ENCODE measurements at places on chromosomes 1 and 21.

DNA sequence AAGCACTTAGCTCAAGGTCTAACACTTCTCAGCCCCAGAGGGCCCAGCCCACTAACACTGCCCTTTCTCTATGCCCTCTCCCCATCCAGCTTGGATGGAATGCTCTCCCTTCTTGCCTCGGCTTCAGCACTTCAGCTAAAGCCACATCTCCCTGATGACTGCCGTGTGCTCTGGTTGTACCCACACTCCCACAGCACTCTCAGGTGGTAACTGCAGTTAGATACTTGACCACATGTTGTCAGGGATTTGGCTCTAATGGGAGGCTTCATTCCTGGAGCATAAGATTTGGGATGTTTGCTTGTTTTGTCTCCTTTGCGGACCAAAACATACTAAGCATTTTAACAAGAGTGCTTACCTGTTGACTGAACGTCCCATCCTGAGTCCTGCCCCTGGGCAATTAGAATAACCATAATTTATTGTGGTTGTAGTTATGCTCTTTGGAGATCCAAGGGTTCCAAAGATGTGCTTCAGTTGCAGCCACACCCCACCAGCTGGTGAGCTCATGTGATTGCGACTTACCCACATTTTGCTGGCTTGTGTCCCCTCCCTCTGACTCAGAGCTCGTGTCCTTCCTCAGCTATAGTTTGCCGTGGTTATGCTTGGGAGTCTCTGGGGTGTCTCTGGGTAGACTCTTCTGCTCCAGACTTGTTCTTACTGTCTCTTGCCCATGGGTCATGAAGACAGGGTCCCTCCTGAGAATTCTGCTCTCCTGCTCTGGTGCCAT, 7.7 kb upstream of the SLC26A9 start:
- DNase-seq = no peak

- DNase-seq = no peak
Measured at GRCh38 chr1:157199421-157199755, 61.2 kb upstream of the ETV3 start.

DNA sequence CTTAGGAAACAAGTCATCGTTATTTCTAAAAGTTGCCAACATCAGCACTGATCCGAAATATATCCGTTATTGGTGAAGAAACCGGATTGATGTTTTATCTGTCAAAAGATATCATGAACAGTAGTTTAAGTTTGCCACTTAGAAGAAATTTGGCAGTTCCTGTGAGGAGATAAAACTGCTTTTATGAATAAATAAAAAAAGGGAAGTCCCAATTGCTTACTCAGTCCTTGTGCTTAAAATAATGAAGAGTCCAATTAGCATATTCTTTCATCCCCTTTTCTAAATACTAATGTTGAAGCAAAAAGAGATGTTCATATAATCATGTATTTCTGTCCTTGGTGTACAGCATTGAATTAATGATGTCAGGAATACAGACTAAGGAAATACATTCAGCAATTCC, 164.6 kb downstream of the NCAM2 start:
- DNase-seq = no peak

- no peak for DNase-seq
Measured at GRCh38 chr1:65471861-65472332, 51.4 kb downstream of the LEPR start.

DNA sequence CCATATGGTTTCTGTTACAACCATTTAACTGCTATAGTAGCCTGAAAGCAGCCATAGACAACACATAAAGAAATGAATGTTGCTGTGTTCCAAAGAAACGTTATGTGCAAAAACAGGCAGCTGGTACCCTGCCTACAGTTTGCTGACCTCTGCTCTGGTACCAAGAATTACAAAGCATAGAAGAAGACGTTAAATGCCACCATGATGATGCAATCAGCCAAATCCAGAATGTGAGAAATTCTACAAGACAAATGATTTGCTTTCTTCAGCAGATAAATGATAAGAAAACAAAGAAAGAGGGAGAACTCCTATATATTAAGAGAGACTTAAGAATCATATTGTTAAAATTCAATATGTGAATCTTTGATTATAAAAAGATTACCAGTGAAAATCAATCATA, 97.8 kb upstream of the PDE4B start:
- DNase-seq = no peak

- DNase-seq = peak; percentile 31
Measured at GRCh38 chr1:51044834-51045233, 57.2 kb upstream of the C1orf185 start.

GRCh38 chr1:159092036-159092760, 15.6 kb upstream of the AIM2 start:
- DNase-seq = peak; percentile 71

GRCh38 chr1:168623003-168623828, 46.8 kb downstream of the XCL1 start:
- peak; percentile 53 for DNase-seq

- DNase-seq = no peak
Measured at GRCh38 chr1:25643929-25644328, 27.3 kb downstream of the MAN1C1 start.

DNA sequence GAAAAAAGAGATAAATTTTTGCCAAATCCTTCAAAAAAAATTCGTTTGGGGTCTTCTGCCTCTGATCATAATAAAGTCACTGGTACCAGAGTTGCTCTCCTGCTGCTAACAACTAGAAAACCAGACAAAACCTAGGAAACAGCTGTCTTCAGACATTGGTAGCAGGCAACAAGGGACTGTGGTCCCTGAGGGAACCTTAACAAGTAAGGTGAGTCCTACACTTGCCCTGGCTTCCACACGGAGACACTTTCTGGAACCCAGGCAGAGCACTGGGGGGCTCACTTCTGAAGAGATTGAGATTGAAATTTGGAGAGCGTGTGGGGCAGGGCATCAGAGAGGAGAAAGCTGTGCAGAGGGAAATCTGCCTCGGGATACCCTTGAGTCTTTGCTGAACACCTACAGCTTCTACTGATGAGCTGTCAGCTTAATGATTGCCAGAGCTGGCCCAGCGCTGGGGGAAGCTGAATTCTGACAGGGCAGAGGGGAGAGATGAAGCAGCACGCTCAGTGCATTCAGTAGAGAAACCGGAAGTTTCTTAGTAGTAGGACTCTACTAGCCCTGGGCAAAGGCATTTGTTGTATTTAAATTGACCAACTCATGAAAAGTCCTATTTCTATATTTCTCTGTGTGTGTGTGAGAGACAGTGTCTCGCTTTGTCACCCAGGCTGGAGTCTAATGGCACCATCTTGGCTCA, 18.5 kb upstream of the FAM89A start:
- peak; percentile 85 for DNase-seq

- DNase-seq = no peak
Measured at GRCh38 chr1:47410068-47410455, 6.0 kb upstream of the FOXE3 start.

GRCh38 chr1:233015965-233016364, 65.6 kb downstream of the NTPCR start:
- no peak for DNase-seq

DNA sequence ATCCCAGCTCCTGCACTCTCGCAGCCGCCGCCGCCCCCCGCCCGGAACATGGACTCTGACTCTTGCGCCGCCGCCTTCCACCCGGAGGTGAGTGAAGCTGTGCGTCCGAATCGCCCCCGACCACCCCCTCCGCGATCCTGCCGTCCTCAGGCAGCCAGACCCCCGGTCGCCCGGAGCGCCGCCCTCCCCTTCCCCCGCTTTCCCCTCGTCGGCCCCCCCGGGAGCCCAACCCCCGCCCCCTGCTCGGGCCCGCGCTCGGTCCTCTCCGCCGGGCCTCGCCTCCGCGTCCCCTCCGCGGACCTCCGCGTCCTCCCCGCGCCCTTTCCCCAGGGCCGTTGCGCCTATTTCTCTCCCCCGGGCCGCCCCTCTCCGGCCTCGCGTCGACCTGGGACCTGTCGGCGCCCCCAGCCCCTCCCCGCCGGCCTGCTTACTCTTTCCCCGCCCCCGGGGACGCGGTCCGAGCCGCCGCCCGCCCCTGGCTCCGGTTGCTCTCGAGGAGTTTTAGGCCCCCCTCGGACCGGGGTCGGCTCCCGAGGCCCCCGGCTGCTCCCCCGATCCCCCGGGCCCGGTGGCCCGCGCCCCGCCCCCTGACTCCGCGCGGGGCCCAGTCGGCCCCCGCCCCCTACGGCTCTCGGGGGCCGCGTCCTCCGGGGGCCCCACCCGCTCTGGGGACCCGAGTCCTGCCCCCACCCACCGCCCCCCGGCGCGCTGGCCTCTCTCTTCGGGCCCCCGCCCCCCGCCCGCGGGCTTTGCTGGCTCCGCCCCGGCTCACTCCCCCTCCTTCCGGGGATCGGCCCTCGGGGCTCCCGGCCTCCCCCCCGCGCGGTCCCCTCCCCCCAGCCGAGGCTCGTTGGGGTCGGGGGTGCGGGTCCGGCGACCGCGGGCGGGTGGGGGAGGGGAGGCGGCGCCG, 743 bp downstream of the PHF13 start:
- no peak for DNase-seq

DNA sequence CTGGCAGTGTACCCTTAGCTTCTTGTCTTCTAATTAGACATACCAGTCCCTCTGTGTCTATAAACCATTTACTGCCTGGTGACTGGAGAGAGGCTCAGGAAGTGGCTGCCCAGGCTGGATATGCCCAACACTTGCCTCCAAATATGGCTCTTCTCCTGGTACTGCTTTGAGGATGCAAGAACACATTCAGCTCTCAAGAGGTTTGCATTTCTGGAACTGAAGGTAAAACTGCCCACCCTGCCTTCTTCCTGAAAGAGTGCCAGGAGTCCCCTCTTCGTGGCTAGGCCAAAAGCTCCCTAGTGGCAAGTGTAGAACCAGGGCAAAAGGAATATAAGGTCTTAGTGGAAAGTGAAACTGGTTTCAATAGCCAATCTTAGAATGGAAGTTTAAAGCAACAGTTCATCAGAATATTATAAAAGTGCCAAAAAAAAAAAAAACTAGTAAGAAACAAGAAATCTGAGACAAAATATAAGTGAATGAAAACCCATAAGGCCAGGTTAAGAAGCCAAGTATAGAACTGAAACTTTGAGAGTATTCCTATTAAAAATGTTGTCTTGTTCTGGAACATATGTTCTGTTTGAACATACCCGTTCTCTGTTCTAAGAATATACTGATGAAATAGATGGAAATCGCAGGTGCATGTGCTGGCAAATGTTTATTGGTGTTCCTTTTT, 77.2 kb upstream of the CTTNBP2NL start:
- DNase-seq = no peak

- DNase-seq = no peak
Measured at GRCh38 chr21:36132696-36133095, 2.2 kb upstream of the CBR3 start.

DNA sequence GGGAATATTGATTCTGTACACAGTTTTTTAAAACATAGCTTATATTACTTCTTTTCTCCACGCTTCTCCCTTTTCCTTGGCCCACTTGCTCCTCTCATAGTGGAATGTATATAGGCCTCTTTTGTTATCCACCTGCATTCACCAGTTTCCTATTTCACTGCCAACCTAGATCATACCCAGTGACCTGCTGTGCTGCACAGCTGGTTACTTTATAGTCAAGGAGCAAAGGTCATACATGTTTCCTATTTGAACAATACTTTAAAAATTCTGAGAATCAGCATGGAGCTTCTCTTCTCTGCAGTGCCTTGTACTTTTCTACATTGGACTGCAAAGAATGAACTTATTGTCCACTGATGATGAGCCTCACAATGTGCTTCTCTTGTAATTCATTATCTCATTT, 4.3 kb upstream of the SLC35D1 start:
- no peak for DNase-seq

GRCh38 chr1:27632387-27633297, 2.3 kb downstream of the FGR start:
- no peak for DNase-seq

DNA sequence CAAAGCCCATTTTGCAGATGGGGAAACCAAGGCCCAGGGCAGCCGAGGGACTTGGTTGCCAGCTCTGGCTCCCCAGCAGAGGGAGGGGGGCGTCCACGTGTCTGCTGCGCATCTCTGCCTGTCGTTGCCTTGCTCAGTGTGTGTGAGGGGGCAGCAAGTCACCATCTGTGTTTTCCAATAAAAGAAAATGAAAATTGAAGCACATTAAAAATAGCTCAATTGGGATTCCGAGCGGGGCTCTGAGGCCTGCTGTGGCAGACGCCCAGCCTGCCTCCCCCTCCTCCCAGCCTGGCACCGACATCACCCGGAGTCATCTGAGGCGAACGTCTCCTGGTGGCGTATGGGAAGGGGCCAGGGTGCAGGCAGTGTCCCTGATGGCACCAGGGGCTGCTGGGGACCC, 51.2 kb downstream of the EPHB2 start:
- no peak for DNase-seq

- DNase-seq = no peak
Measured at GRCh38 chr1:2411801-2412394, 466 bp downstream of the PEX10 start.

- DNase-seq = no peak
Measured at GRCh38 chr1:173861731-173862145, 6.1 kb downstream of the GAS5 start.

GRCh38 chr1:150577557-150578271, 1.7 kb downstream of the MCL1 start:
- no peak for DNase-seq

- no peak for DNase-seq
Measured at GRCh38 chr1:198651650-198652400, 13.0 kb downstream of the PTPRC start.

DNA sequence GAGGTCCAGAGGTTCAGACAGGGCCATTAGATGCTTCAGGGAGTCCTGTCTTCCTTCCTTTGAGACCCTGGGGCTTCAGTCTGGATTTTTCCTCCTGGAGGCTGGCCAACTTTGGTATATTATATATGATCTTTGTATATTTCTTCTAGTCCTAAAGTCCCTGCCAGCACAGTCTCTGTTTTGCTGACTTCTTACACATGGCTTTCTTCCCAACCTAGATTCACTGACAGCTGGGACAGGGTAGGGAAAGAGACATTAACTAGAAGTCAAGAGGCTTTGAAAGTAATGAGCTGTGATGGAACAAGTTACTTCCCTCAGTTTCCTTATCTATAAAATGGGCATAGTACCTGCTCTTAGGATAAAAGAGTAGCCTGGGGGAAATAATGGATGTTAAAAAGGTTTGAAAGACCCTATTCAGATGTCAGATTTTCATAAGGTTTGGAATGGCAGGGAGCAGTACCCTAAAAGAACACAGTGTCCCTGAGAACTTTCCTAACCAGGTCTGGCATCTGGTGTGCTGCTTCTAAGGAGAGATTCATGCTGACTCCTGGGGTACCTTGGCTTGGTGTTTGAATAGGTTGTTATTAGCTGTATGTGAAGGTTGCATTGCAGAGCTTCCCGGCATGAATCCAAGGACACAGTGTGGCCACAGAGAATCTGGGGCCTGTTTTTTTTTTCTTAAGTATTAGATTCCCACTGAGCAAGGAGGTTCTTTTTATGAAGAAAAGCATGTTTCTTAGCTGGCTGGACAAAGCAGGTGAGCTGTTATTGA, 47.6 kb downstream of the RASSF5 start:
- DNase-seq = no peak
